Stomach (tissue), 19 donors: ENCODE measurements at places on chromosomes 1 and 21. TPM values are rescaled to one million over a fixed set of nuclear protein-coding genes. Genes with fewer than 3 reads are reported as not detected.

DNA sequence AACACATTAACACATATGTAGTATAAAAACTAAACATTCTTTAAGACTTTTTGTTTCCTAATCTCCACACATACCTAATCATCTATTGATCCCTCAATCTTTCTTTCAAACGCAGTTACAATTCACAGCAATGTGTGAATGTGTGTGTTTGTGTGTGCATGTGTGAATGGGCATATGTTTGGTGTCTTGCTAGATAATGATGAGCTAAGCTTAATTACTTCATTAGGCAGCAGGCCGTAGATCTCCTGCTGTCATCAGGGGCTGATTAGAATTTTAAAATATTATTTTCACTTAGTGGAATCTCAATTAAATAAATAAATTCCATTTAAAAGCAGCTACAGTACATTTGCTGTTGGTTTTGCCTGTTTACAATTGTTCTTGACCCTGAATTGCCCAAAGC is 187.8 kb upstream of the LHX8 start:
- no peak overlapping the region for H3K27ac ChIP-seq
- H3K4me3 ChIP-seq, result no peak overlapping the region

DNA sequence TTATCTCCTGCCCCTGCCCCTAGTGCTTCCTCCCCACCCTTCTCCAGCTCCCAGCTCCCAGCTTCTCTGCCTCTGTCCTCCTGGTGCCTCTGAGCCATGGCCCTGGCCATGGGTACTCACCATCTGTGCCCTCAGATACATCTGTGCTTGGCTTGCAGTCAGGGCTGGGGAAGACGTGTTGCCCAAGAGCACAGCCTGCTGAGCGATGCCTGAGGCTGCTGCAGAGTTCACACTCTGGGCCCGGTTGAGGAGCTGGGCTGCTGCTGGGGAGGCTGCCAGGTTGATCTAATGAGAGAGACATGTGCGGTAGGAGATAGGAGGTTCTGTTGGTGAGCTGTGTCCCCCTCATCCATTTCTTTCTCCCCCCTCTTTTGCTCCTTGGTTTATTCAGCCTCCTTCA is 49.4 kb upstream of the A3GALT2 start:
- H3K4me1 ChIP-seq, result peaks cover 38% of the 10 kb centered on the region
- no peaks in the 10 kb centered on the region for H3K36me3 ChIP-seq
- no peak overlapping the region for H3K4me3 ChIP-seq
- H3K27ac ChIP-seq, result no peak overlapping the region
- no peak for DNase-seq

- peaks cover 33% of the 10 kb centered on the region for H3K4me1 ChIP-seq
- peak overlapping the region; percentile 95 for H3K4me3 ChIP-seq
- peak overlapping the region; percentile 88 for H3K27ac ChIP-seq
- peaks cover 7% of the 10 kb centered on the region for H3K36me3 ChIP-seq
Measured at GRCh38 chr21:17819877-17820229, 697 bp upstream of the C21orf91 start.

GRCh38 chr1:153954826-153955225 is 3.6 kb downstream of the CRTC2 start:
- no peaks in the 10 kb centered on the region for H3K27me3 ChIP-seq
- no peak overlapping the region for H3K27ac ChIP-seq
- peaks cover 56% of the 10 kb centered on the region for H3K36me3 ChIP-seq
- H3K4me3 ChIP-seq, result no peak overlapping the region
- H3K4me1 ChIP-seq, result peaks cover 52% of the 10 kb centered on the region
- no peak for DNase-seq

DNA sequence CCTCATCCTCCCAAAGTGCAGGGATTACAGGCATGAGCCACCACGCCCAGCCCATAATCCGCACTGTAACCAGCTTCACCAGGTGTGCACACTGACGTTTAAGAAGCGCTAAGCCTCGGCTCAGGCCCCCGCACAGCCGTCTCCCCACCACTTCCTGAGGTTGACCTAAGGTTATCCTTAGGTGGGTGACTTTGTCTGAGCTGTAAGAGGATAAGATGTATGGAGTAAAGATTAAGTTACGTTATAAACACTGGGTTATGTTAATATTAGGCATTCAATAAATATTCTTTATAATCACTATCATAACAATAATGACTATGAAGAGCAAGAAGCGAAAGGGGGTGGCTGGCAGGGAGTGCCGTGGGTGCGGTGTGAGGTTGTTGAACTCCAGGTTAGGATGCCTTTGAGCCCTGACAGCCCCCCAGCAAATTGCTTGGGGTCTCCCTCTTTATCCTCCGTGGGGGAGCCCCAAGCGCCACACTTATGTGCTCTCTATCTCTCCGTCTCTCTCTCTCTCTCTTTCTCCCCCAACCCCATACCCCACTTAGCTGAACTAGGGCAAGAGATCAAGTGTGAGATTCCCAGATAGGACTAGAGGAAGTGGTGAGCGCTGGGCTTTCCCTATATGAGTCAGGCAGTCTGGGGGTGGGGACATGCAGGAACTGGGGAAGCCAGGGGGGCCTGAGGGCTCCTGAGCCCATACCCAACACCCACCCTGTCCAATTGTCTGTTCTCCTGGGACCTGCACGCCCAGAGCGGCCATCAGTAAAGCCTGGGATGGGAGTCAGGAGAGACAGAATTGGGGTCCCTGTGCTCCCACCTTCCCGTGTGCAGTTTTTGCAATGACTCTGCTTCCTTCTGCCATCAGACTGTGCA is 7.6 kb downstream of the EFHD2 start:
- peaks cover 88% of the 10 kb centered on the region for H3K4me1 ChIP-seq
- no peaks in the 10 kb centered on the region for H3K36me3 ChIP-seq
- peak overlapping the region; percentile 95 for H3K27ac ChIP-seq
- no peak overlapping the region for H3K4me3 ChIP-seq

DNA sequence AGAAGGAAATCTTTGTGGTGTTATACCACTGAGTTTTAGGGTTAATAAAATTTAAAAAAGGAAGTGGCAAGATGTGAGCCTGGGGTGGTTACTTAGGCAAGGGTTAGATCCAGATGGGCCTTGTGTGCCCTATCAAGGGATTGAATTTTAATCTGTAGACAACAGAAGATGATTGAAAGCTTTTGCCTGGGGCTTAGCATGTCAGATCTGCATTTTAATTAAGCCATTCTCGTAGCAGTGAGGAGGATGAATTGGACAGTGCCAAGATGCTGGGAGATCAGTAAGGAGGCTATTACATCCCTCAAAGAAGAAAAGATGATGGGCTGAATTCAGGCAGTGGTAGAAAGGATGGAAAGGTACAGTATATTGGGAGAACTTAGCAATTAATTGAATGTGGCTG is 42.3 kb downstream of the HMGB4 start:
- no peak overlapping the region for H3K4me3 ChIP-seq
- H3K36me3 ChIP-seq, result no peaks in the 10 kb centered on the region
- H3K27ac ChIP-seq, result no peak overlapping the region
- no peak for DNase-seq
- peaks cover 9% of the 10 kb centered on the region for H3K27me3 ChIP-seq

- no peaks in the 10 kb centered on the region for H3K27me3 ChIP-seq
- no peak overlapping the region for H3K27ac ChIP-seq
- no peak overlapping the region for H3K4me3 ChIP-seq
- DNase-seq, result peak; percentile 80
- peaks cover 23% of the 10 kb centered on the region for H3K4me1 ChIP-seq
- no peaks in the 10 kb centered on the region for H3K36me3 ChIP-seq
Measured at GRCh38 chr1:206544562-206545257, 37.4 kb downstream of the RASSF5 start.

The LMX1A gene
- not detected for total RNA-seq

The MPZ gene
- total RNA-seq, result not detected

GRCh38 chr1:153426809-153427208 is 10.5 kb downstream of the S100A7A start:
- H3K27me3 ChIP-seq, result peaks cover 37% of the 10 kb centered on the region
- no peaks in the 10 kb centered on the region for H3K4me1 ChIP-seq
- no peak overlapping the region for H3K4me3 ChIP-seq
- H3K27ac ChIP-seq, result no peak overlapping the region
- no peaks in the 10 kb centered on the region for H3K36me3 ChIP-seq

- peaks cover 36% of the 10 kb centered on the region for H3K36me3 ChIP-seq
- H3K27ac ChIP-seq, result peak overlapping the region; percentile 33
- no peak for DNase-seq
- H3K4me3 ChIP-seq, result no peak overlapping the region
- H3K27me3 ChIP-seq, result no peaks in the 10 kb centered on the region
Measured at GRCh38 chr1:51473331-51474115, 45.5 kb downstream of the EPS15 start.

The S100A12 gene
- total RNA-seq, result not detected

DNA sequence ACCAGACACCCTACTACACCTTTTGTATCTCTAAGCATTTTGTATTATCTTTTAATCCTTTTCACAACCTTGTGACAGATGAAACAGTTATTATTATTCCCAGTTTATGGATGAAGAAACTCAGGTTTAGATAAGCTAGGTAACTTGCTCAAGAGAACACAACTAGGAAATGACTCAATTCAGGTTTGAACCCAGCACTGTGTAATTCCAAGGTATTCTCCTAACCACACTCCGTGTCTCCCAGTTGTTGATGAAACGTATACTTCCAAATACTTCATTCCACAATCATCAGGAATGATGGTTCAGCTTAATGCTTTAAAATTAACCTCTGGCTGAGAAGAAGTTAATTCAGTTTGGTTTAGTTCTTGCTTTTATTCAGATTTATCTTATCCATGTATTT is 51.7 kb upstream of the MRPS6 start:
- DNase-seq, result no peak
- no peaks in the 10 kb centered on the region for H3K27me3 ChIP-seq
- H3K4me1 ChIP-seq, result peaks cover 38% of the 10 kb centered on the region
- H3K4me3 ChIP-seq, result no peak overlapping the region
- H3K27ac ChIP-seq, result no peak overlapping the region

DNA sequence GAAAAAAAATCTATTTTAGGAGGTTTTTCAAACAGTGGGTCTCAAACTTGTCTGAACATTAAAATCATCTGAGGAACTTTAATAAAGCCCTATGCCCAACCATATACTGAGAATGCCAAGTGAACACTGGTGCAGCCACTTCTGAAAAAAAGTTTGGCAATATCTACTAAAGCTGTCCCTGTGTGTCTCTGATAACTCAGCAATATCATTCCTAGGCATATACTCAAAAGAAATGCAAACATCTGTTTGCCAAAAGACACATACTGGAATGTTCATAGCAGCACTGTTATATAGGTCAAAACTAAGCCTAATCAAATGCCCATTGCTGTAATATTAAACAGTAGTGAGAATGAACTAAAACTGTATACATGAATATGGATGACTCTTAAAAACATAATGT is 74.2 kb upstream of the RGS4 start:
- H3K4me1 ChIP-seq, result no peaks in the 10 kb centered on the region
- no peaks in the 10 kb centered on the region for H3K27me3 ChIP-seq
- DNase-seq, result no peak
- H3K4me3 ChIP-seq, result no peak overlapping the region
- no peaks in the 10 kb centered on the region for H3K36me3 ChIP-seq

DNA sequence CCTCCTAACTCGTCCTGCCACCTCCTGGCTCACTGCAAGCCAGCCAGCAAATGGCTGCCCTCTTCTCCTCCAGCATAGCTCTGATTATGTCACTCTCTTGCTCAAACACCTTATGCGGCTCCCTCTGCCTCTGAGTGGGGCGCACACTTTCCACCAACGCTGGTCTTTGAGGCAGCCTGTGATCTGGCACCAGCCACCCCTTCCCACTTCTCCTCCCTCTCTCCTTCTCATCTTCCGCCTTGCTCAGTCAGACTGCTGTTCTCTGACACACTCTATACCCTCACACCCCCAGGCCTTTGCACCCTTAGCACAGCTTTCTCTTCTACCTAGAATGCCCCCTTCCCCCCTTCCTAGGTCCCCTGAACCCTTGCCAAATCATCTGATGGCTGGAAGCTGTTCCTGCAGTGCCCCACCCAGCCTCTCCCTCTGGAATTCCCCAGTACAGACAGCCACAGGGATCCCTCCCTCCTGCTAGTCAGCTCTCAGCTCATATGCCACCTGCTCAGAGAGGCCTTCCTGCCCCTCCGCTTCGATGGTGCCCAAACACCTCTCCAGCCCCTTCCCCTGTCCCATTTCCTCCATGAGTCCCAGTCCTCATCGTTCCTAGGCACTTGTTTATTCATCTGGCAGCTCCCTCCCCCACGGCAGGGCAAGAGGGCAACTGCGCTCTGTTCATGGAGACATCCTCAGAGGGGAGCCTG is 21.7 kb upstream of the PEF1 start:
- DNase-seq, result peak; percentile 88
- peak overlapping the region; percentile 57 for H3K27ac ChIP-seq
- peaks cover 5% of the 10 kb centered on the region for H3K36me3 ChIP-seq
- peaks cover 48% of the 10 kb centered on the region for H3K4me1 ChIP-seq

- H3K36me3 ChIP-seq, result no peaks in the 10 kb centered on the region
- H3K4me1 ChIP-seq, result peaks cover 12% of the 10 kb centered on the region
- H3K4me3 ChIP-seq, result no peak overlapping the region
- DNase-seq, result peak; percentile 59
- H3K27me3 ChIP-seq, result peaks cover 37% of the 10 kb centered on the region
Measured at GRCh38 chr21:43211760-43212115, 42.9 kb downstream of the CRYAA start.

DNA sequence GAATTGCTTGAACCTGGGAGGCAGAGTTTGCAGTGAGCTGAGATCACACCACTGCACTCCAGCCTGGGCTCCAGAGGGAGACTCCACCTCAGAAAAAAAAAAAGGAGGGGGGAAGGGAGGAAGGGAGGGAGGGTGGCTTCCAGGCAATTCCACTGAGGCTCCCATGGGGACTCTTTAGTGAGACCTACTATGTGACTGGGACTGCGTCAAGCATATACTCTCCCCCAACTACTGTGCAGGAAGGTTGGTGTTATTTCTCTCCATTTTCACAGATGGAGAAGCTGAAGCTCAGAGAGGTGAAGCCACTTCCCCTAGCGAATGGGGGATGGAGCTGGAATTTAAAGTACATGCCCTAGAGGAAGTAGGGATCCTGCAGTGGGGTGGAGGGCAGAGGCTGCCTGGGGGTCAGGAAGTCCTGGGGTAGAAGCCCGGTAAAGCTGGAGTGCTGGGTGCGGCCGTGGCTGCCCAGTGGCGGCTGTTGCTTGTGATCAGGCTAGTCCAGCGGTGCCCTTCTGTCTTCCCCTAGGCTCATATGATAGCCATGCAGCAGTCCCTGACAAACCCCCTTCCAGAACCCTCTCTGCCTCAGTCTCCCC is 40.3 kb downstream of the RAP1GAP start:
- no peak overlapping the region for H3K4me3 ChIP-seq
- H3K27me3 ChIP-seq, result peaks cover 56% of the 10 kb centered on the region
- no peak for DNase-seq
- H3K36me3 ChIP-seq, result no peaks in the 10 kb centered on the region
- peaks cover 59% of the 10 kb centered on the region for H3K4me1 ChIP-seq
- no peak overlapping the region for H3K27ac ChIP-seq

DNA sequence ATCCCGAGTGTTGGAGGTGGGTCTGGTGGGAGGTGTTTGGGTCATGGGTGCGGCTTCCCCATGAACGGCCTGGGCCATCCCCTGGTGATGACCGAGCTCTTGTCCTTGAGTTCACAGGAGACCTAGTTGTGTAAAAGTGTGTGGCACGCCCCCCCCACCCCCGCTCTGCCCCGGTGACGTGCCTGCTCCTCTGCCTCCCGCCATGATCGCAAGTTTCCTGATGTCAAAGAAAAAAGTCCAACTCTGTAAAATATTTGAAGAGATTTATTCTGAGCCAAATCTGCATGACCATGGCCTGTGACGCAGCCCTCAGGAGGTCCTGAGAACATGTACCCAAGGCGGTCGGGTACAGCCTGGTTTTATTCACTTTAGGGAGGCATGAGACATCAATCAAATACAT is 125.1 kb upstream of the COL6A1 start:
- H3K27ac ChIP-seq, result no peak overlapping the region
- no peaks in the 10 kb centered on the region for H3K27me3 ChIP-seq
- no peaks in the 10 kb centered on the region for H3K36me3 ChIP-seq
- no peak overlapping the region for H3K4me3 ChIP-seq
